GM23338 (cell line): ENCODE measurements at places on chromosomes 2 and 18. TPM values are rescaled to one million over a fixed set of nuclear protein-coding genes. Genes with fewer than 3 reads are reported as not detected.

GRCh38 chr2:196278491-196278911, 107.1 kb upstream of the STK17B start:
- no peak overlapping the region for H3K4me3 ChIP-seq
- H3K27ac ChIP-seq, result no peak overlapping the region
- no peaks in the 10 kb centered on the region for H3K27me3 ChIP-seq
- H3K36me3 ChIP-seq, result no peaks in the 10 kb centered on the region
- no peak for DNase-seq

- peaks cover 5% of the 10 kb centered on the region; the same call in 1 of the 2 replicates for H3K4me1 ChIP-seq
- H3K4me3 ChIP-seq, result no peak overlapping the region
- no peaks in the 10 kb centered on the region for H3K27me3 ChIP-seq
- no peaks in the 10 kb centered on the region for H3K36me3 ChIP-seq
- DNase-seq, result no peak
Observed at GRCh38 chr18:34038086-34038485, 186.6 kb downstream of the NOL4 start.

GRCh38 chr2:97707362-97708047, 5.9 kb upstream of the ZAP70 start:
- H3K4me3 ChIP-seq, result no peak overlapping the region
- H3K27me3 ChIP-seq, result no peaks in the 10 kb centered on the region
- H3K36me3 ChIP-seq, result no peaks in the 10 kb centered on the region
- no peak overlapping the region for H3K27ac ChIP-seq
- H3K4me1 ChIP-seq, result no peaks in the 10 kb centered on the region
- no peak for DNase-seq

GRCh38 chr18:77899972-77900754, 650.5 kb downstream of the GALR1 start:
- H3K27me3 ChIP-seq, result no peaks in the 10 kb centered on the region
- H3K4me3 ChIP-seq, result peak overlapping the region; percentile 45; the same call in 1 of the 2 replicates
- H3K36me3 ChIP-seq, result no peaks in the 10 kb centered on the region
- H3K4me1 ChIP-seq, result no peaks in the 10 kb centered on the region
- DNase-seq, result peak; percentile 80

The NMUR1 gene
- 0.31 and 0.59 TPM in 2 replicates for total RNA-seq

The UNC80 gene
- total RNA-seq, result 0.47 and 1.5 TPM in 2 replicates
